ENCODE measurements at places on chromosomes 6 and 20. TPM values are rescaled to one million over a fixed set of nuclear protein-coding genes. Genes with fewer than 3 reads are reported as not detected.

DNA sequence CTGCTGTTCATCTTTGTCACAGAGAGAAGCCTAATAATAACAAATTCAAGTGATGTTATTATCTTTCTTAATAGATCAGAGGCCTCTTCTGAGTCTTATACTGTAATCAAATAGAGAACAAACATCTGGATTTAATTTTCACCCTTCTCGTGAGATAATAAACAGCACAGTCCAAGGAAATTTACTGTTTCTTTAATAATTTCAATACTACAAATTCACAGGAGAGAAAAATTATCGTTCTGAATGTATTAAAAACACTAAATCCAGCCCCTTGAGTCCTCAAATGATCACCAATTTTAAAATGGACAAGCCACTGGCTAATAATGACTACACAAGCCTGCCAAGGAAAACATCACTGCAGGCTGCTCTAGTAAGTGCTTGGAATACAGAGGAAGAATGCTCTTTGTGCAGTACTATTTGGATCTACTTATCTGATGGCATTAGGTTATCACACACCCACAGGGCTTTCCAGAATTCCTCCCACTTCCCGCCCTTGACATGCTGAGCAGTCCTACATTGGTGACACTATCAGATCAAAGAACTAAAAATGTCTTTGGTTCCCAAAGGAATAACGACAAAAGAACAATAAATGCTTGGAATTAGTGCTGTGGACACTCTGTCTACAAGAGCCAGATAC is 38.1 kb downstream of the SYNE1 start:
- DNase-seq: no peak

GRCh38 chr20:32236048-32236533 is 28.4 kb downstream of the POFUT1 start:
- DNase-seq: no peak

DNA sequence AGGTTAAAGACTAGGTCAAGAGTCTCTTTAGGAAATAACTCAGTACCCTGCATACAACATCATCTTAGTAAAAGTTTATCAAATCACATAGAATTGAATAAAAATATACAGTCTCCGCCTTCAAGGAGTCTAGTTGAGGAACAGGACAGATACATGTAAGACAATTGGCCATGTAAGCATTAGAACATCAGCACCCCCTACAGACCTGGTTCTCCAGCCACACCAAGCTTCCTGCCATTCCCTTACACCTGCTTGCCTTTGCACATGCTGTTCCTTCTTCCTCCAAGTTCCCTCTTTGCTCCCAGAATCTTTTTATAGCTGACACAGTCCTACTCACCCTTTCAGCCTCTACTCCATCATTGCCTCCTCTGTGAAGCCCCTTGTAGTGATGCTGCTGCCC is 187.8 kb upstream of the LRFN2 start:
- DNase-seq: no peak

DNA sequence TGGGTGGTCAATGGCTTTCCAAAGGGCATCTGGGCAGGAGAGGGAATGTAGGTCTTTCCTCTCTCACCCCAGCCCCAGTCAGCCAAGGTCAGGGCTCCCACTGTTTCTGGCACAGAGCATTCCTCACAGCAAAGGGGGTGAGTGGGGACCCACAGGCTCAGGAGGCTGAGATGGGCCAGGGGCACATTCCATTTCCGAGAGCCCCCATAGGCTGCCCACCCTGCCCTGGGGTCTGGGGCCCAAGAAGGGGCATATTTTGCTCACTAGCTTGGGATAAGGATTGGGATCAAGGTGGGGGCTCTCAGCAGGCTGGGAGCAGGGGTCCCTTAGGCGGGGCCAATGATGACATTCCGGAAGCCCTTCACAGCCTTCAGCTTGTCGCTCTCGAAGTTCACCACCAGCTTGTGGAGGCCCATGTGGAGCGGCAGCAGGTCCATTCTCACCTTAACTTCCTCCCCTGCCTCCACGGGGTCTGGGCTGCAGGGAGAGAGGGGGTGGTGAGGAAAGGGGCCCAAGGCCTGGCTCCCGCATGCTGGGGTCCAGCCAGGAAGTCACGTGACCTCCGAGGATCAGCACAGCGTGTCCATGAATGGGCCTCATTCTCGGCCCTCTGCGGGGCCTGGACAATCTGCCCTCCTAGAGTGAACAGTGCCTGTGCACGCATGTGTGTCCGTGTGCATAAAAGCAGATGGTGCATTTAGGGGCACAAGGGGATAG is 35.0 kb downstream of the TGM2 start:
- DNase-seq: no peak

Gene CDYL
- 40.8 TPM for total RNA-seq
